ENCODE measurements at places on chromosomes 16 and 17. TPM values are rescaled to one million over a fixed set of nuclear protein-coding genes. Genes with fewer than 3 reads are reported as not detected.

The ATP1B2 gene
- not detected for total RNA-seq

The PTGES3L gene
- 0.52 TPM for total RNA-seq

The ARHGAP44 gene
- 1.2 TPM for total RNA-seq

DNA sequence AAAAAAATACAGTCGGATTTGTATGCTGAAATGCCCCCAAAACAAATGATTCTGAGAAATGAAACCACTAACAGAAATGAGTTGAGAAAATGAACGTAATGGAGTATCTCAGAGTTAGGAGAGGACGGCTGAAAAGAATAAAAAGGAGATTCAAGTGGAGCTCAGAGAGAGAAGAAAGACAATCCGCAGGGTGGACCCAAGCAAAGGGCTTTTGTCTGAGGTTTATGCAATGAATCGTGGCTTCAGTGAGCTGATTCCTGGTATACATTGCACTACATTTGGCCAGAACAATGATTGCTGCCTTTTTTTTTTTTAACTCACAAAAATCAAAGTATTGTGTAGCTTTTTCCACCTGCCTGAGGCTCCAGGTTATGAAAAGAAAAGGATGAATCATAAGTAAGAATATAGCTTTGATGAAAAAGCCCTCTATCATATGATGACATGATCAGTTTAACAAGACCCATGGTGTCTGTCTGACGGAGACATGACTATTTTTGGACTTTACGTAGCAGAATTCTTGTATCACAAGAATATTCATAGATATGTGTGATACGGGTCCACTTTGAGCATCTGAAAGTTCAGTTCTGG is 4.4 kb upstream of the MED9 start:
- DNase-seq = no peak

DNA sequence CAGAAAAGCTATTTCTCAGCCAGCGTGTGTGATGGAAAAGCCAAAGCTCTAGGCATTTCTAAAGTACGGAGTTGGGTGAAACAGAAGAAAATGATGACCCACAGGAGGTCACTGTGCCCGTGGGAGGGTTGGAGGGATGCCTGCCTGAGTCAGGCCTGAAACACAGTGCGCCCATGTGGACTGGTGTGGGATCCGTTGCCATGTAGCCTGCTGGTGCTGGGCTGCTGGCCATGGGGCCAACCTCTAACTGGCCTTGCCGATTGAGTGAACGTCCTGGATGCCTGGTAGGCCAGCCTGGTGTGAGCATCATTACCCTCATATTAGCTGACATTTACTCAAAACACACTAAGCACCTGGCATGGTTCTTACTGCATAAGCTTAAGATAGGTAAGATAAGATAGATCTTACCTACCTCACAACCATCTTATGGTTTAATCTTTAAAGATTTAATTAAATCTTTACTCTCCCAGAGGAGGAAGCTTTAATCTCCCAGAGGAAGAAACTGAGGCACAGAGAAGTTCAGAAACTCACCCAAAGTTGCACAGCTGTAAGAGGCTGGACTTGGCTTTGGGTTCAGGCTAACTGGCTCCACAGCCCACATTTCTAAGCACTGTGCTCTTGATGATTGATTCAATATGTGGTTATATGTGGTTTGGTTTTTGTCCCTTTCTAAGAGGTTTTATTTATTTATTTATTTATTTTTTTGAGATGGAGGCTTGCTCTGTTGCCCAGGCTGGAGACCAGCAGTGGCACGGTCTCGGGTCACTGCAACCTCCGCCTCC is 15.7 kb downstream of the MGAT5B start:
- DNase-seq = no peak

GRCh38 chr17:8843344-8843743 is 24.1 kb downstream of the PIK3R6 start:
- no peak for DNase-seq

DNA sequence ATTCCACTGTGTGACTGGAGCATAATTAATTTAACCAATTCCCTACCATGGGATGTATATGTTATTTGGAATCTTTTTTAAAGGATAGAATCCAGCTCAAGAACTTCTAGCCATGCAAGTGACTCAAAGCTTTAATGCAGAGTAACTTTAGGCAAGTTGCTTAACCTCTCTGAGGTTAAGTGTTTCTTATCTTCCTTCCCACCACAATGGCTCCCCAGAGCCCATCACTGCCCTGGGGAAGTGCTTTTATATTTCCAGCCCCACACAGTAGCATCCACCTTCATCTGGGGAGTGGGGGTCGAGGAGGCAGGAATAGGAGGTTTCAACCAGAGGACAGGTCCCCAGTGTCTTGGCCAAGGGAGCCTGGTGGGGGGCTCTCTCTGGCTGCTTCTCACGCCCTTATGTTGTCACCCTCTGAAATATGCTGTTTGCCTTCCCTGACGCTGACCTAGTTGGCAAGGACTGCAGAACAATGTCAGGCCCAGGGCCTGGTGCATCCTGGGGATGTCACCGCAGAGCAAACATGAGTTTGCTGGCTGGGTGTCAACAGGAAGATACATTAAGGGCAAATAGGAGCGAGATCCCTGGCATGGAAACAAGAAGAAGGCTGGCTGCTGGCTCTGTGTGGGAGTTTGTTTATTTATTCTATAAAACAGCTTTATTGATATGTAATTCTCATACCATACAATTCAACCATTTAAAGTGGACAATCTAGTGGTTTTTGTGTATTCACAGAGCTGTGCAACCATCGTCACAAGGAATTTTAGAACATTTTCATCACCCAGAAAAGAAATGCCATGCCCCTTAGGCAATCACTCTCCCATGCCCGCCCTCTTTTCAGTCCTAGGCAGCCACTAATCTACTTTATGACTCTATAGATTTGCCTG is 46.6 kb upstream of the WSB1 start:
- peak; percentile 90 for DNase-seq

- DNase-seq = no peak
Observed at GRCh38 chr16:50040018-50040417, 15.0 kb downstream of the CNEP1R1 start.

- DNase-seq = peak; percentile 23
Observed at GRCh38 chr17:3799181-3799945, 1.6 kb downstream of the ITGAE start.

GRCh38 chr16:17083628-17084027 is 387.1 kb downstream of the XYLT1 start:
- DNase-seq = no peak

DNA sequence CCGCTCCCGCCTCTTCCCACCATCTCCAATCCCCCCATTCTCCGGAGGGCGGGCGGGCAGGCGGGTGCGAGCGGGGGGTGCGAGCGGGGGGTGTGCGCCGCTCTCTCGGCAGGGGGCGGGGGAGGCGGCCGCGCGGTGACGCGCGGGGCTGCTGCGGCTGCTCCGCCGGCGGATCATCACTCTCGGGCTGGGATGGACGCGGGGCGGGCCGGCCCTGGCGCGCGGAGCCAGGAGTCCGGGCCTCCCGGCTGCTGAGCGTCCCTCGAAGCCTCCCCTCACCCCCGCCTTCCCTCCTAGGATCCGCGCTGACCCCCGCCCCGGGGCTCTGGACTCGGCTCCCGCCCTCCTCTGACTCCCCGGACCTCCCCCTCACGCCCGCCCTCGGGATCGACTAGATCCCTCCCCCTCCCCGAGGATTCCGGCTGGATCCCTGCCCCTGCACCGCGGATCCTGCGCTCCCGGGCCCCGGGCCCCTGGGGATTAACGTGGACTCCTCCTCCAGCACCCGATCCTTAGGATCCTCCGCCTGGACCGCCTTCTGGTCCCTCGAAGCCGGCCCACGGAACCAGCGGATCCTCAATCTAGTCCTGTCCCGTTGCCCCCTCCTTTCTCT is 946 bp upstream of the TMEM256 start:
- DNase-seq = no peak

DNA sequence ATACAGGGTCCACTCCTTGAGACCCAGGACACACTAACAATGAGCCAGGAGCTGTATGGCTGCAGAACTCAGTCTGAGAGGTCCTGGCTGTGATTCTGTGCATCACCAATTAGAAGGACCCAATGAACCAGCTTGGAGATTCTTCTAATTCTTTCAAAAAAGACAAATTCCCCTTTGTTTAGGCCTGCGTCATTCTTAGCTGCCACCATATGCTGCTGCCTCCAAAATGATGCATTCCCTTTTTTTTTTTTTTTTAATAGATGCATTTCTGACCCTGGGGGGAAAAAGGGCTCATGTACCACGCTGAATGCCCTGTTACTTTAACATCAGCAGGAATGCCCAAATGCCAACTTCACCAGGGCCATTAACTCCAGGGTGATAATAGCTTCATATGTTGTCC is 28.5 kb downstream of the EMP2 start:
- DNase-seq = no peak
